NCI-H146 (cell line): ENCODE measurements at places on chromosomes 13 and 19.

GRCh38 chr19:49272204-49272603 lies 52.8 kb downstream of the SLC6A16 start:
- no peak for DNase-seq

DNA sequence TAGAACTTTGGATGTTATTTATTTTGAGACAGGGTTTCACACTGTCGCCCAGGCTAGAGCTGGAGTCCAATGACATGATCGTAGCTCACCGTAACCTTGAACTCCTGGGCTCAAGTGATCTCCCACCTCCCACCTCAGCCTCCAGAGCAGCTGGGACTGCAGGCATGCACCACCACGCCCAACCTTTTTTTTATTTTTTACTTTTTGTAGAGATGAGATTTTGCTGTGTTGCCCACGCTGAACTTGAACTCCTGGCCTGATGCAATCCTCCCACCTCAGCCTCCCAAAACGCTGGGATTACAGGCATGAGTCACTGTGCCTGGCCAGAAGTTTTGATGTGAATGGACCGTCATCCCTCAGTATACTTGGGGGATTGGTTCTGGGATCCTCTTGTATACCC lies 13.7 kb downstream of the ANKRD27 start:
- DNase-seq, result no peak

DNA sequence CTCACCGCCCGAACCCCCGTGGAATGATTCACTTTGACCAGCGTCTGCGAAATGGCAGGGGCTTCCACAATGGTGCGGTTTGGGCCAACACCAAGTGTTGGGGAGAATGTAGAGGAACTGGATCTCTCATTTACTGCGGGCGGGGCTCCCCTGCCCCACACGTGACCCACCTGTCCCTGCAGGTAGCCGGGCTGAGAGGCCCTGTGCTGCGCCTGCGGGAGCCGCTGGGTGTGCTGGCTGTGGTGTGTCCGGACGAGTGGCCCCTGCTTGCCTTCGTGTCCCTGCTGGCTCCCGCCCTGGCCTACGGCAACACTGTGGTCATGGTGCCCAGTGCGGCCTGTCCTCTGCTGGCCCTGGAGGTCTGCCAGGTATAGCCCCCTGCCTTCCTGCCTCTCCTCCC lies 5.8 kb upstream of the FLT3LG start:
- no peak for DNase-seq

DNA sequence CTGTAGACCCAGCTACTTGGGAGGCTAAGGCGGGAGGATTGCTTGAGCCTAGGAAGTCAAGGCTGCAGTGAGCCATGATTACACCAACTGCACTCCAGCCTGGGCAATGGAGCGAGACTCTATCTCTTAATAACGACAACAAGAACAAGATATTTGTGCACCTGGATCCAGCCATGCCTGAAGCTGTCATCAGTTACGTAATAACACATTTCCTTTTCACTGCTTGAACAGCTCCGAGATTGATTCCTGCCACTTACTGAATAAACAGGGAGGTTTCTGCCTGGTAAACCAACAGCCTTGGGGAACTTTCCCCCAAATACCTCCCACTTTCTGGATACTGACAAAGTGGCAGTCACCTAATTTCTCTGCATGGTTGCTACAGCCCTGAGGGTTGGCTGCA lies 5.4 kb downstream of the KANK2 start:
- no peak for DNase-seq

- no peak for DNase-seq
Measured at GRCh38 chr13:77459592-77459991, 75.9 kb upstream of the SCEL start.

DNA sequence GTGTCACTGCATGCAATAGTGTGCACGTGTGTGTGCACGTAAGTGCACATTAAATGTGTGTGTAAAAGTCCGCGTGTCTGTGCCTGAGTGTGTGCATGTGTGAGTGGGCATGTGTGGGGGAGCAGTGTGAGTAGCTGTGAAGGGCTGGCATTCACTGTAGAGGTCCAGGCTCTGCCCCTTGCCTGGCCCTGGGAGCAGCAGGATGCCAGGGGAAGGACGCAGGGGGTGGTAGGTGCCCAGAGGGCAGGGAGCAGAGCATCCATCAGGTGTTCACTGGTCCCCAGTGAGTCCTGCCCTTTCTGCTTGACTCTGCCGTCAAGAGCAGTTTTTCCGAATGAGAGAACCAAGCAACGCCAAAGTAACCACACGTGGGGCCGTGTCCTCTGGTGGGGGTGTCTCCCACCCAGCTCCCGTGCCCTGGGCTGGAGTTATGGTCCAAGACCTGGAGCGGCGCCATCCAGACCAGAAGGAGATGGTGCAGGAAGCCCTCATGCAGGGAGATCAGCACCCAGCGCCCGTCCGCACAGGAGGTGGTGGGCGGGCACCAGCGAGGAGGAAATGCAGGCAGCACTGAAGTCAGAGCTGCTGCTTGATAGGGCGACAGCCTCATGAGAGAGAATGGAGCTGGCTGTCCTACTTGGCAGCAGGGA lies 68.5 kb downstream of the TEX29 start:
- DNase-seq, result no peak

GRCh38 chr19:49528211-49528771 lies 488 bp downstream of the RCN3 start:
- DNase-seq, result no peak

GRCh38 chr13:97809576-97809975 lies 143.9 kb upstream of the IPO5 start:
- DNase-seq, result no peak

DNA sequence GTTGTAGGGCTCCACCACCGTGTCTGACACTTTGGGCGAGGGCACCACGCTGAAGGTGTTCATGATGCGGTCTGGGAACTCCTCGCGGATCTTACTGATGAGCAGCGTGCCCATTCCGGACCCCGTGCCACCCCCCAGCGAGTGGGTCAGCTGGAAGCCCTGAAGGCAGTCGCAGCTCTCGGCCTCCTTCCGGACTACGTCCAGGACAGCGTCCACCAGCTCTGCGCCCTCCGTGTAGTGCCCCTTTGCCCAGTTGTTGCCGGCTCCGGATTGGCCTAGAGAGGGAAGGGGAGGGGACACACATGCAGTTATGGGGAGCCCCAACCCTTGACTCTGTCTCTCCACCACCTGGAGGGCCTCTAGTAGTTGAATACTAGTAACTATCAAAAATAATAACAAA lies 6.2 kb downstream of the TUBB4A start:
- no peak for DNase-seq
